CD4-positive, alpha-beta memory T cell (primary cell): ENCODE measurements at places on chromosomes 5 and 9. TPM values are rescaled to one million over a fixed set of nuclear protein-coding genes. Genes with fewer than 3 reads are reported as not detected.

- no peak overlapping the region for H3K4me3 ChIP-seq
- DNase-seq: no peak
- H3K36me3 ChIP-seq: no peaks in the 10 kb centered on the region
- H3K27ac ChIP-seq: no peak overlapping the region
- peaks cover 4% of the 10 kb centered on the region for H3K4me1 ChIP-seq
Measured at GRCh38 chr9:34994260-34994899, 4.8 kb downstream of the DNAJB5 start.

- no peaks in the 10 kb centered on the region for H3K36me3 ChIP-seq
- H3K4me3 ChIP-seq: no peak overlapping the region
- DNase-seq: no peak
- H3K27me3 ChIP-seq: no peaks in the 10 kb centered on the region
Measured at GRCh38 chr9:82209797-82210470, 221.4 kb downstream of the SPATA31D1 start.

SLC34A3 gene
- not detected for polyA plus RNA-seq

GRCh38 chr5:25285136-25285535 lies 640.4 kb upstream of the CDH10 start:
- no peak overlapping the region for H3K4me3 ChIP-seq
- H3K27me3 ChIP-seq: no peaks in the 10 kb centered on the region
- no peaks in the 10 kb centered on the region for H3K36me3 ChIP-seq
- DNase-seq: no peak
- no peaks in the 10 kb centered on the region for H3K4me1 ChIP-seq

- DNase-seq: no peak
- no peaks in the 10 kb centered on the region for H3K36me3 ChIP-seq
- no peak overlapping the region for H3K27ac ChIP-seq
- no peaks in the 10 kb centered on the region for H3K27me3 ChIP-seq
- H3K4me1 ChIP-seq: no peaks in the 10 kb centered on the region
- no peak overlapping the region for H3K4me3 ChIP-seq
Measured at GRCh38 chr5:19923742-19924141, 64.3 kb downstream of the CDH18 start.

GRCh38 chr5:72733810-72734209 lies 82.7 kb upstream of the TNPO1 start:
- no peak overlapping the region for H3K27ac ChIP-seq
- H3K4me1 ChIP-seq: no peaks in the 10 kb centered on the region
- no peak for DNase-seq
- H3K36me3 ChIP-seq: no peaks in the 10 kb centered on the region

GRCh38 chr5:107058235-107058634 lies 612.5 kb downstream of the EFNA5 start:
- no peaks in the 10 kb centered on the region for H3K27me3 ChIP-seq
- DNase-seq: no peak
- H3K36me3 ChIP-seq: no peaks in the 10 kb centered on the region
- no peak overlapping the region for H3K27ac ChIP-seq
- no peak overlapping the region for H3K4me3 ChIP-seq

GRCh38 chr5:15995341-15996052 lies 184.1 kb downstream of the MARCHF11 start:
- H3K27ac ChIP-seq: no peak overlapping the region
- H3K4me3 ChIP-seq: no peak overlapping the region
- H3K4me1 ChIP-seq: no peaks in the 10 kb centered on the region
- no peaks in the 10 kb centered on the region for H3K36me3 ChIP-seq
- no peaks in the 10 kb centered on the region for H3K27me3 ChIP-seq
